Amniotic stem cell (primary cell): ENCODE measurements at places on chromosomes 7 and 10.

- no peak for DNase-seq
Measured at GRCh38 chr10:5499493-5500140, at the start of gene CALML5. TSS of gene CALML5 (minus strand) at chr10:5499570. CDS start at chr10:5499438, 132 bp downstream.

- DNase-seq = no peak
Measured at GRCh38 chr10:2921956-2922680, 145.2 kb upstream of the PFKP start.

- DNase-seq = no peak
Measured at GRCh38 chr7:151238924-151239836, 6.9 kb downstream of the CHPF2 start.

- DNase-seq = no peak
Measured at GRCh38 chr7:114851406-114852061, 70.4 kb upstream of the MDFIC start.

- no peak for DNase-seq
Measured at GRCh38 chr7:64884913-64885370, 18.1 kb upstream of the ZNF273 start.

GRCh38 chr10:127193125-127193524, 3.3 kb downstream of the INSYN2A start:
- DNase-seq = no peak

DNA sequence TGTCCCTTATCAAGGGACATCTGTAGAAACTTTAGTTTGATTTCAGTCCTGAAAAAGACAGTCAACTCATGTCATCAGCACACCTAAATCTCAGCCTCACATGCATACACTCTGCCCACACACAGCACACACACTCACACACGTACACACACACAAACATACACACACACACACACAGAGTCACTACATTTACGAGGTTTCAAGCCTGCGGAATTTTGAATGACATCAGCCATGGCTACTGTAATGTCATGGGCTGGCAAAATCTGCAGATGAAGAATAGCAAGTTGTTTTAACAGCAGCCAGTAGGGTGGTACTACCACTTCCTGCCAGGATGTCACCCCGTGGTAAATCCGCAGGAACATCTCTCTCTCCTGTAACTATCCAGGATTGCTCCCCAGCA, 37.1 kb upstream of the EZH2 start:
- no peak for DNase-seq

- DNase-seq = no peak
Measured at GRCh38 chr10:99285881-99286280, 43.3 kb upstream of the CNNM1 start.

DNA sequence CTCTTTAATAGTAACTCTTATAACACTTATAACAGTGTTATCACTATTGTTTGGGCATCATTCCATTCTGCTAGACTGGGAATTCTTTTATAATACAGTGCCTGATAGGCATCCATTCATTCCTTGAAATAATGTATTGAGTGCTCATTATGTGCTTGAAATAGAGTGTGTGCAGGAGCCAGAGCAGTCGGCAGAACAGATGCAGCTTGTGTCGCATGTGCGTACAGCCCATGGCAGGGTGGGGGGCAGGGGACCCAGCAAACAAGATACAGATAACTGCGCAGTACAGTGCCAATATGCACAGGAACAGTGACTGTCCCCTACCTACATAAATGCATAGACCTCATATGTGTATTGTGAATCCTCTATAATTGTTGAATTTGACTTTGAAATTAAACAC, 99.3 kb downstream of the KAT6B start:
- no peak for DNase-seq

DNA sequence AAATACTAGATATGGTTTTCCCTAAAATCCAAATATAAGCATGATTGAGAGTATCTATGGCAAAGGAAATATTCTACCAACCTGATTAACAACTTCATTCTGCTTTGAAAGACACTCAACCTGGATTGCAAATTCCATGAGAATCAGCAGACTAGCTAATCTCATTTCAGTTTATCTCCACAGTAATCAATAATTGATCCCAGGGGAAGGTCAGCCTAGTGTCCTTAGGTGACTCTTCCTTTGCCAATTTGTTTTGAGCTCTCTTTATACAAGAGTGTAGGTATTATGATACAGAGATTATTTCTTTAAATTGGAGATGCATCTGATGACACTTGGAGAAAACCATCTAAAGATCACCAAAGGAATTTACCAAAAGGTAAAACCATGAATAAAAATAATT, 100.3 kb downstream of the GRM8 start:
- no peak for DNase-seq

DNA sequence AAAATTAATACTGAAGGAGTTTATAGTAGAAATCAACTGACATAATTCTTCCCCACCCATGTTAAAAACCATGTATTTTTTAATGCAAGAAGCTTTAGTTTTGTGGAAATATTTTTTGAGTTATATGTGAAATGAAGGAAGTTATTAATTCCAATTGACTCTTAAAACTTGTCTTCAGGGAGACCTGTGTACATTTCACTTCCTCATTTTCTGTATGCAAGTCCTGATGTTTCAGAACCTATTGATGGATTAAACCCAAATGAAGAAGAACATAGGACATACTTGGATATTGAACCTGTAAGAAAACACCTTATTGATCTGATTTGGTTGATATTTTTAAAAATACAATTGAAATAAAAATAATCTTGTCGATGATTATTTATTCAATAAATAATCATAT, 33.3 kb downstream of the CD36 start:
- DNase-seq = no peak

DNA sequence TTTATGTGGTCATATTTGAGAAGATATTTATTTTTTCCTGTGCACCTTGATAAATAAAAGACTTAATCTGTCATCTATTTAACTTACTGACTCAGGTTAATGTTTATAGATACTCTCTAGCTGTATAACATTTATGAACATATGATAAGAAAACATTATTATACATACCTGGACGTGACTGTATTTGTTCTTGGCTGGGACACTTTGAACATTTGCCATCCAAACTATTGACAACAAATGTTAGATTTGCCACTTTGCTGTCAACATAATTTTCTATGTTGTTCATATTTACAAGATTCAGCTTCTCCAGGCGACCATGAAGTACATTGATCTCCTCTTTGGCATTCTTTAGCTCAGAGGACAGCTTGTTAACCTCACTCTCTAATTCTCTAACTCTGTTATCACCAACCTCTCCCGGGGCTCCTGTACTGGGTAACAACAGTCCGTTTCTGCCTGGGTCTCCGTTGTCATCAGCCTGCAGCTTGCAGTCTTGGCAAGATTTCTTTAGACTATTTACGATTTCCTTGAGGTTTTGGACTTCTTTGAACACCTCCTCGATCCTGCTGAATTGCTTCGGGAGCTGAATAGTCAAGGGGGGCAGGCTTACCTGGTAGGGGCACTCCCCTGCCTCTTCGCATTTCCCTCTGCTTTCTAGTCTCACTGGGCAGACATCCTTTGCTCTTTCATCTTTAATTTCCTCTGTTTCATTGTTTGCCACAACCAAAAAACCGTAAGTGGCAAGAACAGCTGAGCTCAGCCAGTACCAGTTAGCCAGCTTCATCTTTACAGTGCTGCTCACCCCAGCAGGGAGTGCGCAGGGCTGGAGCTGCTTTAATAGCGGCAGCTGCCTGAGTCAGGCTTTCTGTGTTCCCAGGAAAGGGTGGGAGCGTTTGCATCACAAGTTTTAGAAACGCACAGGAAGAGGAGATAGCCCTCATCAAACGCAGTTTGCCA, at the start of gene FGL2:
TSS of gene FGL2 (minus strand) at position 807 of the 954 bp plus-strand sequence. CDS start at position 781, 26 bp downstream.
- DNase-seq = no peak

DNA sequence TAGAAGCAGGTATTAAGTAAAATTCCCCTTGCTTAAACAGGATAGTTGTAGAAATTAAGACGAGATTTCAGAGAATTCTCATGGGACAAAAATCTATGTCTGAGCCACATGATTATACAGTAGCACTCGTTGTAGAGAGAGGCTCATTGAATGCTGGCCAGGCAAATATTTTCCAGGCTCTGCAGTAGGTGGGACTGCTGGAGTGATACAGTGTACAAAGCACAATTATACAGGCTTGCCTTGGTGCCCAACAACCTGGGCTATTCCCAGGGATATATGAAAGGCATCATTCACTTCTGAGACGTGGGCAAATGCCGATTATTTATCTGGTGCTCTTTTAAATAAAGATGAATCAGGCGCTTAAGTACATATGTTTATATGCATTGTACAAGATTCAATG, 380.6 kb downstream of the PHTF2 start:
- no peak for DNase-seq

DNA sequence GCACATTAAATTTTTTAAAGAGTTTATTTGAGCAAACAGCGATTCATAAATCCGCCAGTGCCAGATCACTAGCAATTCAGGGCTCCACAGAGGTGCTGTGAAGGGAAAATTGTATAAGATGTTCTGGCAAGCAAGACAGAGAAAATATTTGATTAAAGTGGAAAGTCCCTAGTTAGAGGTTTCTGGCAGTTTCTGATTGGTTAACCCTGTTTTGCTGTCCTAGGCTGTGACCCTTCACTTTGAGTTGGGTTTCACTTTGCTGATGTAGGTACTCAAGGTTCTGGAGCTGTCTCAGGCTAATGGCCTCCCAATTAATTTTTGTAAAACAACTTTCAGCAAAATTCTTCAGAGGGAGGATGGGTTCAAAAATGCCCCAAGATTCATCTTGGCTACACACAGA, 79.4 kb upstream of the NXPH1 start:
- DNase-seq = no peak

DNA sequence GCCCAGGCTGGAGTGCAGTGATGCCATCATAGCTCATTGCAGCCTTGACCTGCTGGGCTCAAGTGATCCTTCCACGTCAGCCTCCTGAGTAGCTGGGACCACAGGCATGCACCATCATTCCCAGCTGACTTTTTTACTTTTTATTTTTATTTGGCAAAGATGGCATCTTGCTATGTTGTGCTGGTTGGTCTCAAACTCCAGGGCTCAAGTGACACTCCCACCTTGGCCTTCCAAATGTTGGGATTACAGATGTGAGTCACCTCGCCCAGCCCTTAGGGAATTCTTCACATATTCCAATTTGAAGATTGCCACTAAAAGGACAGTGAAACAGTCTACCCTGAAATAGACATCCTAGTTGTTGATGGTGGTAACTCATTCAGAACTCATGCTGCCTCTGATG, 27.7 kb downstream of the SUGCT start:
- DNase-seq = no peak

DNA sequence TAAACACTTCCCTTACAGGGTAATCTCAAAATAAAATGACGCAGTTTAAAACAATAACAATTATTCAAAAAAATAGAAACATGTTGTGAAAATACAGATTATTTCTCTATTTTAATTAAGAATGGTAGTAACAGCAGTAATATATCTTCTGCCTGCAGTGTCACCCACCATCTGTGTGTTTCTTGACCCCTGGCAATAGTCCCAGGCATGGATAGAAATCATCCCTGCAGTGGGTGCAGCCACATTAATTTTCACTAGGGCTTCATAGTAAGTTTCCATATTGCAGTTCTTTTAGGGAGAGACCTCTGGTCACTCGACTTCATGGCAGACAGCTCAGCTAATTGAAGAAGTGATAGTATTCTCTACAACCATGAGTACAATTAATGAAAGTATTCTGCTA, 470.1 kb upstream of the TEX47 start:
- DNase-seq = no peak

- no peak for DNase-seq
Measured at GRCh38 chr10:35916791-35917190, 274.7 kb upstream of the FZD8 start.

DNA sequence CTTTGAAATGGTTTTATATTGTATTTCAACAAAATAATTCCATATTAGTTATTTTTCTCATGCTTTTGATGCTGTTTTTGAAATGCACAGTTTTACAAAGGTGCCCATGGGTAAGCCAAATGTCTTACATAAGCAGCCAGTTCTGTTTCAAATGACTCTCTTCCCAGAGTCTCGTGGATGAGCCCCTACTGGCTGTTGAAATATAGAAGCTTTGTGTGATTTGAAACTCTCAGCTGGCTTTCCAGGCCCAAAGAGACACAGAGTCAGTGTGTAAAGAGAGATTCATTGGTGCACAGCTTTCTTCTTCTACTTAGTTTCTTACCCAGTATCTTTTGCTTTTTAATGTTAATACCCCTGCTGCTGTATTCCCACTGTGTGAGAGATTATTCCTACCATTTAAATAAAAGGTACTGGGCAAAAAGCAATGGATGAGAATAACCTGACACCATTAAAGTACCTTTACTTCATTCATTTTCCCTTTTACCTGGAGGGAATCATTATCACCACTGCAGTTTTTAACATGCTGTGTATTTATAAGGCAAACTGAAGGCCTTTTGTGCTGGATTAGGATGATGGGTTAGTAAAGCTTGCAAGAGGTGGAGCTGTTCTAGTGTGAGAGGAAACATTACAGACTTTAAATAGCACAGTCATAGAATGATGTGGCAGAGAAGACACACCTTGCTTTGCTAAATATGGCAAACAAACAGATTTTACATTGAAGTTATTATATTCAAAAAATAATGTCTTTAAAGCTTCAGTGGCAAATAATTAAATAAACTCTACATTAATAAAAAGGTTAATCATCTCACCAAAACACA, 415.1 kb downstream of the THSD7A start:
- DNase-seq = no peak

GRCh38 chr7:135177028-135177696, 6.7 kb upstream of the CYREN start:
- no peak for DNase-seq

- no peak for DNase-seq
Measured at GRCh38 chr7:159010411-159010810, 134.3 kb downstream of the VIPR2 start.

- DNase-seq = no peak
Measured at GRCh38 chr7:88268858-88269257, 37.8 kb downstream of the STEAP4 start.

- no peak for DNase-seq
Measured at GRCh38 chr10:92203919-92204623, 86.8 kb downstream of the CPEB3 start.

DNA sequence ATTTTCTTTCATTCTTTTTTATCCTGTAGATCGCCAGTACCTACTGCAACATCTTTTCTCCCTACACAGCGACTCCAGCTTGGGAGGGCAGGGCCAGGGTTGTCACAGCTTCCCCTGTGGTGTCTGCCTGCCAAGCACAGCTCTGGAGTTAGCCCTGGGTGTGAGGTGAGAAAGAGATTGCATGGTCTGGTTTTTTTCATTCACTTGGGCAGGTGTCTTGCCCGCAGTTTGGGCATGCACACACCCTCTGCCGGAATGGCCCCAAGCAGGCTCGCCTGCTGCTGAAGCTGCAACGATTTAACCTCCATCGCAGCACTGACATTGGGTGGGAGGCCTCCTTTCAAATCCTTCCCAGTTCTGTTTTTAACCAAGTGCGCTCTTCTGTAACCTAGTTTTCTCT, 132.8 kb downstream of the WNT2 start:
- no peak for DNase-seq

GRCh38 chr7:26437003-26437532, 145.4 kb downstream of the SNX10 start:
- no peak for DNase-seq

DNA sequence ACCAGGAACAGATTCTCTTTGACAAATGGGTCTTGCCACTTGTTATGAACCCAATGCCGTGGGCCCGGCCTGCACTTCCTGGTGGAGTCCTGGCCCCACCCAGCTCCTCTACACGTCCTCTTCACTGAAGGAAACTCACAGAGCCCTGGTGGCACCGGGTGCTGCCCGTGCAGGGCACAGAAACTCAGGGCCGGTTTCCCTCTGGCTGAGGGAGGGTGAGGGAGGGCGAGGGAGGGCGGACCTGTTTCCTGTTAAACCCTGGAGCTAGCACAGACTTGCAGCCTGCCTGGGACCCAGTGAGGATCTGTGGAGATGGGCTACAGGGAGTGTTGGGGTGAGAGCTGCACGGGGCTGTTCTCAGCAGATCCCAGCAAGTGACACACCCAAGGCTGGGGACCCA, 596.3 kb downstream of the PTPRN2 start:
- DNase-seq = no peak
